ENCODE measurements at places on chromosomes 1 and 21.

- no peak for DNase-seq
Observed at GRCh38 chr1:212858461-212859265, 588 bp downstream of the FLVCR1 start.

DNA sequence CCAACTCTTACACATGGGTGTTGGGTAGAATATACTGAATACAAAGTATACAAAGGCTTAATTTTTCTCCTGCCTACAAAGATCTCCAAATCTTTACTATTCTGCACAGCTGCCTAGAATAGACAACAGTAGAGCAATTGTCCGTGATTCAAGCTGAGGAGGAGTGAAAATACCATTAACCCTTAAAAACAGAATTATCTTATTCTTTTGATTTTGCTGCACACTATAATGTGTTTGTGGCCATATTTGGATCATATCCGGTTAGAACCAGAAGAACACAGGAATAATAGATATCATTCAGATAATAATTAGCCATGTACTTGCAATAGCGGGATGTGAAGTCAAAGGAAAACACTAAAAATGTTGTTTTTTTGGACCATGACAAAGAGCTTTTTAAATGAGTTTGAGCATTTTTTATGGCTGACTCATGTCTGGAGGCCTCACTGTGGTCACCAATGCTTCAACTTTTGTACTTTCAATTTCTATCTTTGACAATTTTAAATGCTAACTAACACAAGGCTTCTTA lies 197.6 kb upstream of the FOXD3 start:
- no peak for DNase-seq

GRCh38 chr1:19877181-19877750 lies 4.9 kb upstream of the OTUD3 start:
- DNase-seq, result no peak

DNA sequence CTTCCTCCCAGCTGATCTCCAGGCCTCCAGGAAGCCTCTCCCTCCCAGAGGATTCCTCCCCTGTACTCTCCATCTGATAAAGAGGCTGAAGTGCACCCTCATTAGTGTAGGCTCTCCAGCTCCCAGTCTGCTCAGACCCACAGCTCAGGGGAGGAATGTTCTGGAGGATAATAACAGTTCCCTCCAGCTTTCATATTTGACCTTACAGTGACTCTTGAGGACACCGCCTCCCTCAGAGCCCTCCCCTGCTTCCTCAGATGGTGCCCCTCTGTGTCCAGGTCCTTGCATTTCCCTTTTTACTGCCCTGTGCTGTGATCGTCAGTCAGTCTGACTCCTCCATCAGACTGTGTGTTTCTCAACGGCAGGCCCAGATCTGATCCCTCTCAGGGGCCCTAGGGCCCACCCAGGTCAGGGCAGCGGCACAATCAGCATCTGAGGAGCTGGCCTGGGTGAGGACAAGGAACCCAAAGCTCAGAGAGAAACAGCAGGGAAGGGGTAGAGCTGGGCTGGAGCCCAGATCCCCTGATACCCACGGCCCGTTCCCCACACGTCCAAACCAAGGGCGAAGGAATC lies 1.1 kb upstream of the SHISAL2A start:
- DNase-seq, result no peak

GRCh38 chr1:118099686-118100085 lies 85.3 kb downstream of the SPAG17 start:
- DNase-seq, result no peak

- DNase-seq, result peak; percentile 54
Observed at GRCh38 chr1:43444836-43445235, 8.9 kb downstream of the HYI start.

DNA sequence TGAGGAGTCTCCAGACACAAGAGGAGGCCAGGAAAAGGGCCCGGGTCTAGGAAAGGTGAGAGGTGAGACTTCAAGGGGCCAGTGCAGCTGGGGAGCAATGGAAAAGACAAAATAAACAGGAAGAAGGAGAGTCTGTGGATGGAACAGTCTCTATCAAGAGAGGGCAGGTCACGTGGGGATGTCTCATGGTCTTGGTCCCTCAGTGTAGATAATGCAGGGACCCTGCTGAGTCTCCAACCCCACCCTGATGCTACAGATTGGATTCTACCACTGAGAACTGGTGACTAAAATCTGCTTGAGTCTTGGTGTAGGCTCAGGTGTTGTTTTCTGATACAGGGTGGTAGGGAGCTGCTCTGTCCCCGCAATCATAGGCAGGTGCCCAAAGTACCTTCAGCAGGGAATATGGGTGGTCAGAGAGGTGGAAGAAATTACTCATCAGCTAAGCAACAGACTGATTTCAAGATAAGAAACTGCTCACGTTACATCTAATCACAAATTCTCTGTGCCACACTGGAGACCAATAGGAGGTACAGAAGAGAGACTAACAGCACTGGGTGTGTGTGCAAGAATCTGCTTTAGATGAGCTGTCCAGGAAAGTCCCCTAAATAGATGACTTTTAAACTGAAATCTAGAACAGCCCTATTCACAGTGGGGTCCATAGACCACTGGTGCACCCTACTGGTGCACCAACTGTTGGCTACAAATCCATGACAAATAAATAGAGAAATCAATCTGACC lies 101.5 kb upstream of the TLR5 start:
- peak; percentile 37 for DNase-seq

- no peak for DNase-seq
Observed at GRCh38 chr1:29700491-29700890, 464.2 kb downstream of the PTPRU start.

GRCh38 chr1:62693123-62693522 lies 4.9 kb upstream of the DOCK7 start:
- DNase-seq, result no peak

- no peak for DNase-seq
Observed at GRCh38 chr1:119084798-119085197, 55.7 kb downstream of the WARS2 start.

- DNase-seq, result no peak
Observed at GRCh38 chr1:11176081-11176706, 13.0 kb upstream of the ANGPTL7 start.

- no peak for DNase-seq
Observed at GRCh38 chr1:111720274-111720976, 18.8 kb downstream of the INKA2 start.

- DNase-seq, result no peak
Observed at GRCh38 chr1:60573726-60574409, 500.3 kb upstream of the C1orf87 start.

GRCh38 chr21:37044643-37045042 lies 28.2 kb downstream of the PIGP start:
- no peak for DNase-seq

DNA sequence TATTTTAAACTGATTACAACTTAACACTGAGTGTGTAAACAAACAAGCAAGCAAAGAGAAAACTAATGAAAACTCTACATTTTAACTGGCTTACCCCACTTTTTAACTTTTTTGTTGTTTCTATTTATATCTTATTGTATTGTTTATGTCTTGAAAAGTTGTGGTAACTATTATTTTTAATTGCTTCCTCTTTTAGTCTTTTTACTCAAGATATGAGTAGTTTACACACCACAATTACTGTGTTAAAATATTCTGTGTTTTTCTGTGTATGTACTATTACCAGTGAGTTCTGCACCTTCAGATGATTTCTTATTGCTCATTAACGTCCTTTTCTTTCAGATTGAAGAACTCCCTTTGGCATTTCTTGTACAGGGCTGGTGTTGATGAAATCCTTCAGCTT lies 4.7 kb upstream of the HHAT start:
- no peak for DNase-seq

- no peak for DNase-seq
Observed at GRCh38 chr21:45607021-45607908, 36.3 kb upstream of the PCBP3 start.

DNA sequence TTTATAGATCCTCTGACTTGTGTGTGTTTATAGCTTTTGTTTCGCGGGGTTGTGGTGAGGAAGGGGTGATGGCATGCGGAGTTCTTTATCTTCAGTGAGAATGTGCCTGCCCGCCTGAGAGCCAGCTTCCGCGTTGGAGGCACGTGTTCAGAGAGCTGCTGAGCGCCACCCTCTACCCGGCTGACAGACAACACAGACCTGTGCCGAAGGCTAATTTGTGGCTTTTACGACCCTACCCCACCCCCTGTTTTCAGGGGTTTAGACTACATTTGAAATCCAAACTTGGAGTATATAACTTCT lies 14.4 kb upstream of the CD101 start:
- DNase-seq, result no peak

- DNase-seq, result no peak
Observed at GRCh38 chr1:166153525-166154314, 13.1 kb downstream of the FAM78B start.

DNA sequence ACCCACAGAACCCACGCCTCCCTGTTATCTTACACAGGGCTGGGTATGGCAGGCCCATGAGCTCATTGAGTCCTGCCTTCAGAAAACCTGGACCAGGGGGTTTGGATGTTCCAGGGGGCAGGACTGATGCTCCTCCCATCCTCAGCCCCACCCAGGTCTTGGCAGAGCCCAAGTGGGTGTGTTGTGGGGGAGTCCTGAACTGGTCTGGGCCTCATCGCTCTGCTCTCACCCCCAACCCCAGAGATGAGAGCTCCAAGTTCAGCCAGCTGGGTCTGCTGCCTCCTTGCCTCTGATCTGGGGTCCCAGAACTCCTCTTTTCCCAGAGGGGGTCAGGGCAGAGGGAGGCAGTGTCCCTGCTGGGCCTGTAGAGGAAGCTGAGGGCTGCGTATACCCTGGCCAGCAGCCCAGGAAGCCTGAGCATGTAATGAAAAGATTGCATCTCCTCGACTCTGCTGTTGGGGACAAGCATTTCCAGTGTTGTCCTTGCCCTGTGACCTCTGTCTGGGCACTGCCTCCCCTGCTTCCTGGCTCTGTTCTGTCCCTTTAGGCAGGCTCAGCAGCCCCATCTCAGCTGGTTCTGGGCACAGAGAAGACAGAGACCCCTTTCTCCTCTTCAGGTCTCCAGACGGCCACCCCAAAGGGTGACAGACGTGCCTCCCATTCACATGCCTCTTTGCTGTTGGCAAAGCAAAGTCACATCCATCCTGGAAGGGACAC lies 54.7 kb upstream of the EPS8L3 start:
- DNase-seq, result peak; percentile 71

DNA sequence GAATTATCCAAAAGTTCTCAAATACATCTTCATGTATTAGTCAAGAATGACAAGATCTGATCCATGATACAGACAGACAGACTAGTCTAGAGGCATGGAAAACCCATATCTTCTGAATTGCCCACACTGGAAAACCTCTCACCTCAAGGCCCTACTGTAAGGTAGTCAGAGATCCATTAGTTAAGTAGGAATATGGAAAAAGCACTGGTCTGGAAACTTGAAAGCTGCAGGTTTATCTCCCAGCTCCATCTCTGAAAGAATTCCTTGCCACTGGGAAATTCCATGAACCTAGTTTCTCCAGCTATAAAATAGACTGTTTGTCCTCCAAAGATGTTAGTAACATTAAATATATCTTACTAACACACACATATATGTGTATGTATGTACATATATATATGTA lies 169.2 kb downstream of the AKT3 start:
- DNase-seq, result no peak

GRCh38 chr1:247493106-247493505 lies 35.2 kb upstream of the OR2B11 start:
- no peak for DNase-seq

- no peak for DNase-seq
Observed at GRCh38 chr1:160550572-160551034, 27.5 kb upstream of the SLAMF6 start.

DNA sequence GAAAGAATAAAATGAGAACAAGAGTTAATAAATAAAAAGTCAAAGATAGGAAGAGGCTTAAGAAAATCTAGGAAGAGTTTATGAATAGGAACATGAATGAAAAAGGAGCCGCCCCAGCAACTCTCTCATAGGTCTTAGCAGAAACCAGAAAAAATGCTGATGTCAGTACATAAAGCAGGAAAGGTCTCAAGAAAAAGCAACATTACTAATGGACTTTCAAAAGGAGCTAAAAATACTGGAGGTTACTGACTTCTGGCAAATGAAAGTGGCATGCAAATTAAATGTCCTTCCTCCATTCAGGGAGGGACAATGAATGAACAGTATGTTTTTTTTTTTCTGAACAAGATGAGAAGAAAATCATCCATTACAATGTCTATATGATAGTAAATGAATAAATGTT lies 387.6 kb downstream of the BRINP2 start:
- no peak for DNase-seq

- no peak for DNase-seq
Observed at GRCh38 chr1:184373155-184373554, 13.7 kb upstream of the C1orf21 start.

DNA sequence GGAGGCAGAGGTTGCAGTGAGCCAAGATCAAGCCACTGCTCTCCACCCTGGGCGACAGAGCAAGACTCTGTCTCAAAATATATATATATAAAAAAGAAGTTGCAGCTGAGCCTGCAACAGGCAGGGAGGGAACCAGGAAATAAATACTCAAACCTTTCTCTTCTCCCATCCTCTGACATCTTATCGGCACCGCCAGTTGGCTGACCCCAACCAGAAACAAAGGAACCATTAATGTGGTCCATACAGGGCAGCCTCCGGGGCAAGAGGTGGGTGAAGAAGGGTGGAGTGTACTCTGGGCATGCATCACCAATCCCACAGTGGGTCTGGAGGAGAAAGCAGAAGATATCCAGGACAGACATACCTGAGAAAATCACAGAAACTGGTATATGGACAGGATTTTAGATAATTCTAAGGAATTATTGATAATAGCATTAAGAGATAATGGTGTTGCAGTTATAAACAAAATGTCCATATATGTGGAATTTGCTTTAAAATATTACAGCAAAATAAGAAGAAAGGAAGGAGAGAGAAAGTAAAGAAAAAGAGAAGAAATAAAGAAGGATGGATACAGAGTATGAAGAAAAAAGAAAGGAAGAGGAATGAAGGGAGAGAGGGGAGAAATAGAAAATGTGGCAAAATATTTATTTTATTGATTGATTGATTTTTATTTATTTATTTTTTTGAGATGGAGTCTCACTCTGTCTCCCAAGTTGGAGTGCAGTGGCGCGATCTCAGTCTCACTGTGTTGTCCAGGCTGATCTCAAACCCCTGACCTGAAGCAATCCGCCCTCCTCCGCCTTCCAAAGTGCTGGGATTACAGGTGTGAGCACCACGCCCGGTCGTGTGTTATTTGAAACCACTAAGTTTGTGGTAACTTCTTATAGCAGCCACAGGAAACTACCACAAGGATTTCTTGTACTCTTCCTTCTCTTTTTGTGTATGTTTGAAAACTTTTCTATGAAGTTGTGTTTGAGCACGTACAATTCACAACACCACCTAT lies 4.1 kb upstream of the PTAFR start:
- no peak for DNase-seq

DNA sequence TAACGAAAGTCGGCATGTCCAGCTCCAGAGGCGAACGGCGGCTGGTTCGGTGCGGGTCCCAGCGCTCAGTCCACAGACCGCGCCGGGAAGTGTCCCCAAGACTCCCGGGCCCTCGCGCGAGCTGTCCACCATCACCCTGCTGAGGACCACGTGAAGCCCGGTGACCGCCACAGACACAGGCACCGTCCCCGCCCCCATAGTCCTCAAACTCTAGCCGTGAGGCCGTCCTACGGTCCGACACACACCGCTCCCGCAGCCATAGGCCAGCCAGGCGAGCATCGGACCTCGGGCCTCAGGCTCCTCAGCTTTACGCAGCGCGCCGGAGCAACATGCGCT lies 535 bp downstream of the SETD4 start:
- peak; percentile 66 for DNase-seq
